NB4 (cell line): ENCODE measurements at places on chromosomes 4 and X.
A peak's percentile ranks its signal among the peaks of the same experiment; 100 is the strongest.

DNA sequence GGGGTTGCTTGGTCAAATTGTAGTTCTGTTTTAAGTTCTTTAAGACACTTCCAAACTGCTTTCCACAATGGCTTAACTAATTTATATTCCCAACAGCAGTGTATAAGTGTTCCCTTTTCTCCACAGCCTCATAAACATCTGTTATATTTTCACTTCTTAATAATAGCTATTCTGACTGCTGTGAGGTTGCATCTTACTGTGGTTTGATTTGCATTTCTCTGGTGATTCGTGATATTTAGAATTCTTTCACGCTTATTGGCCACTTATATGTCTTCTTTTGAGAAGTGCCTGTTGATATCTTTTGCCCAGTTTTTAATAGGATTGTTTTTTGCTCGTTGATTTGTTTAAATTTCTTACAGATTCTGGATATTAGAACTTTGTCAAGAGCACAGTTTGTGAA is 278.6 kb upstream of the ITM2A start:
- DNase-seq: no peak

- peak; percentile 17 for DNase-seq
These were observed 291 bp upstream of the NBDY start for GRCh38 chrX:56728752-56729151.

DNA sequence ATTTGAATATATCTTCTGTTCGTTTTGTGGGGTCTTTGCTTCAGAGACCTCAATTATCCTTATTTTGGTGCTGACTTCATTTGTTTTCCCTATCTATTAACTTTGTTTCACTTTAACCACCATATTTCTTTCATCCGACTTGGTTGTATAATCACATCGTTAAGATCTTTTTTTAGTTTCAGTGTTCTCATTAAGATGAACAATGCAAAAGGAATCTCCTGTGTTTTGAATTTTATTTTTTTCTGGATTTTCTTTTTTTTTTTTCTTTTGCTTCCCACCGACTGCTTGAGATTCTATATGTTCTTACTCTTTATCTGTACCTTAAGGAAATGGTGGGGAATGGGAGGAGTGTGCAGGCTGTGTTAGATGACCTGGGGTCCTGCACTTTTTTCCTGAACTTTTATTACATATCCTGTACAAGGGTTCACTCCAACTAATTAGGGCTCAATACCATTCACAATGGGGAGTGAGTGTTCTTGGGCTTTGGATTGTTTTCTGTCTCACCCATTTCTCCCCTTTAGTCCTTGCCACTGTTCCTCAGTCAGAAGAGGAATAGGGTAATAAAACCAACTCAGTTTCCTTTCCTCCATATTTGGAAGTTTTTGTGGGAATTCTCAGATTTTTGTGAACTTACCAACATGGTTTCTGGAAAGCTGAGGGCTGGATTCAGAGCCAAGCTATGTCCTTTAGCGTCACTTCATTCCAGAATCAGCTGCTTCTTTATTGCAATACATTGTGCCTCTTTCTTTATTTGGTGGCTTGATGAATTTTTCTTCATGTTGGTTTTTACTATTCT is 43.2 kb upstream of the BMPR1B start:
- DNase-seq: no peak

- DNase-seq: no peak
These were observed 146.1 kb downstream of the CBR4 start for GRCh38 chr4:168863719-168864647.

DNA sequence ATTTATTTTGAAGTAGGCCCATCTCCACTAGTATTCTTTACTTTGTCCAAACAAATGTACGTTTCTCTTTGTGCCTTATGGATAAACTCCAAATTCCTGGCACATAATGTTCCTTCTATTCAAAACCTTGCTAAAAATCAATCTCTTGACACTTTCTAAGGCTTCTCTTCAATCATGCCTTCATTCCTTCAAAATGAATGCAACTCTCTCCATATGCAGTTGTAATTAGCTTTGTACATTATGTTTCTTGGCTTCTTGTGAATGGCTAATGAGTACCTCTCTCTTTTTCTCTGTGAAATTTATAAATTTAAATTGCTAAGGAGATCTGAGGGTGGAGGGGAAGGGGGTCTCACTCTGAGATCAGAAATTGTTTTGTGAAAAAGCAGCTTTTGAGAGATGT is 24.0 kb upstream of the ANK2 start:
- no peak for DNase-seq

DNA sequence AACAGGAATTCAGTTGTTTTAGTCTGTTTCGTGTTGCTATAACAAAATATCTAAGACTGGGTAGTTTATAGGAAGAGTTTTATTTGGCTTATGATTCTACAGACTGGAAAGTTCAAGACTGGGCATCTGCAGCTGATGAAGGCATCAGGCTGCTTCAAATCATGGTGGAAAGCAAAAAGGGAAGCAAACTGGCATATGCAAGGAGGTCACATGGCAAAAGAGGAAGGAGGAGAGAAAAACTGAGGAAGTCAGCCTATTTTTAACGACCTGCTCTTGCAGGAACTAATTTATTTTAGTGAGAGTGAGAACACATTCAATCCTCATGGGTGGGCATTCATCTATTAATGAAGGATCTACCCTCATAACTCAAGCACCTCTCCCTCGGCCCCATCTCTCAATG is 363.1 kb upstream of the HS3ST1 start:
- DNase-seq: peak; percentile 45

- no peak for DNase-seq
These were observed 462.8 kb downstream of the MID1IP1 start for GRCh38 chrX:39264023-39264422.

DNA sequence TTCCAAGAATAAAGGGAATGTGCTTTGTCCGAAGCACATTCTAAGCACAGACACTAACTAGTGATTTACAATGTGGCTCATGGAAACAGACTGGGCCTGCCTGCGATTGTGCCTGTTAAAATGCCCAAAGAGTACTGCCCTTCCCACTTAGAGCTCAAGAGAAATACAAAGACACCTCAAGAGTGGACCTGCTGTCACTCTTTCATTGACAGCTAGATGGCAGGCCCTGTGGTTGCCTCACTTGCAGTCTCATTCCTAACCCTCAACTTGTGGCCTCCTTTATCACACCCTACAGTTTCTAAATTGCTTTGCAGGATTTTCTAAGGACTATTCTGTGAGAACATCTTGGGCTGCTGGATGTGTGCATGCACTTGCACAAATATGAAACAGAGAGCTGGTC is 331.0 kb upstream of the EMCN start:
- peak; percentile 40 for DNase-seq

DNA sequence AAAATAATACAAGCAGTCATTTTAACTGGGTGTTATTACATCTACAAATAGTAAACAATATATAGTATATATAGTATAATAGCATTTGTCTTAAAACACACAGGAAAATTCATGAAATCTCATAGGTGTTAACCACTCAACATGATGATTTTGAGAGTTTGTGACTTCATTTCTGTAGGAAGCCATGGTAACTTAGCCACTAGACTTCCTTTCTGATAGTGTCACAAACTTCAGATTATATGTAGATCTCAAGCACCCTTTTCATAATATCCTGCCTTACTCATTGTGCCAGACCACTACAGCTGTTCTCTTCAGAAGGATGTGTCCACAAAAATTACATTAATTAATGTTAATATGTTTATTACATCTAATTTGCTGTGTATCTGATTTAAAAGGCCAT is 1250.6 kb downstream of the ADGRL3 start:
- no peak for DNase-seq

- no peak for DNase-seq
These were observed 70.4 kb downstream of the BEX3 start for GRCh38 chrX:103446665-103447302.

GRCh38 chr4:36222702-36223101 is 21.6 kb downstream of the ARAP2 start:
- no peak for DNase-seq

DNA sequence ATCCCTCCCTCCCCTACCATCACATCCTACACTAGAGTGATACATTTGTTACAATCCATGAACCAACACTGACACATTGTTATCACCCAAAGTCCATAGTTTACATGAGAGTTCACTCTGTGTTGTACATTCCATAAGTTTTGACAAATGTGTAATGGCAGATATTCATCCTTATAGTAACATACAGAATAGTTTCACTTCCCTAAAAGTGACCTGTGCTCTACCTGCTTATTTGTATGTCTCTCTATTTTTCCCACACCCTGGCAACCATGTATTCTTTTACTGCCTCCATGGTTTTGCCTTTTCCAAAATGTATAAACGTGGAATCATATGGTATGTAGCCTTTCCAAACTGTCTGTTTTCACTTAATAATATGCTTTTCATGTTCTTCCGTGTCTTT is 42.2 kb upstream of the HPGD start:
- no peak for DNase-seq

DNA sequence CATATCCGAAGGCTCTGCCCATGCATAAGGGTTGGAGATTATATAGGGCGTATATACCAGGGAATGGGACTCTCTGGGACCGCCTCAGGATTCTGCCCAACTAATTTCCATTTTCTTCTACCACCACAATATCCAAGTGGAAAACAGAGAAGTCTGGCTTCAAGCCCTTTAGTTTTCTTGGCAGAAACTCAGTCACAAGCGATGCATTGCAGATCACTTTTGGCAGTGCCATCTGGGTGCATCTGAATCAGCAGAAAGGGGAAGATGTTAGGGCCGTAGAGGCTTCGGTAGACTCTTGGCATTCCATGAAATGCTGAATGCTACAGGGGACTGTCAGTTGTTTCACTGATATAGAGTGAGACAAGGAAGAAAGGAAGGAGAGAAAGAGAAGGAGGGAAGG is 94.1 kb upstream of the FAM9B start:
- no peak for DNase-seq

GRCh38 chr4:166146806-166147540 is 273.9 kb downstream of the TLL1 start:
- DNase-seq: no peak

- DNase-seq: no peak
These were observed 15.4 kb downstream of the FAM9C start for GRCh38 chrX:13028871-13029636.

GRCh38 chr4:16411501-16412085 is 185.3 kb upstream of the TAPT1 start:
- no peak for DNase-seq

GRCh38 chr4:38078590-38079421 is 118.6 kb downstream of the PTTG2 start:
- DNase-seq: peak; percentile 69

- peak; percentile 76 for DNase-seq
These were observed 48.3 kb downstream of the STBD1 start for GRCh38 chr4:76354517-76355473.

DNA sequence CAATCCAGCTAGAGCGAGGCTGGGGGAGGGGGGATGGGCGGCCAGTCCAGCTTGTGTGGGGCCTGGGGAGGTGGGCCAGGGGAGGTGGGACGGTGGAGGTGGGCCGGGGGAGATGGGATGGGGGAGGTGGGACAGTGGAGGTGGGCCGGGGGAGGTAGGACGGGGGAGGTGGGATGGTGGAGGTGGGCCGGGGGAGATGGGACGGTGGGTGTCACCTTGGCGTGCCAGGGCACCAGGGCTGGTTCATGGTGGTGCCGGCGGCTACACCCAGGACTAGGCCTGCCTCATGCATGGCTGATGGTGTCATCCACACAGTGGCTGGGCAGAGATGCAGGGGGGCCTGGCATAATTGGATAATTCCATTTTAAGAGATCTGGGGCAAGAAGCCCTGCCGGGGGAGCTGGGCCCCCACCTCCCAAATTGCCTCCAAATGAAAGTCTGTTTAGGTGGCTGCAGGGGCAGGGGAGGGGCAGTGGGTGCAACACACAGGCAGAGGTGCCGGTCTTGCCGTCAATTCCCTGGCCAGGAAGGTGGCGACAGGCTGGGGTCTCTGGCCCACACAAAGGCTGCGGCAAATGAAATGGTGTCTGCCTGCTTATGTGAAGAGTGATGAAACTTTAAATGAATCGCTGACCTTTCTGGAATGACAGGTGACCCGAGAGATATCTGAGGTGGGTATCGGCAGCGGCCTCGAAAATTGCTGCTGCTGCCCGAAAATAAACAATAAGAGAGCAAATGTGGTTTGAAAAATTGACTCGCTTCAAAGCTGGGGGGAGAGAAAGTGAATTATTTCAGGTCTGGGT is 82.1 kb downstream of the FAM53A start:
- DNase-seq: no peak

GRCh38 chr4:13982010-13982409 is 354.5 kb upstream of the BOD1L1 start:
- peak; percentile 30 for DNase-seq

DNA sequence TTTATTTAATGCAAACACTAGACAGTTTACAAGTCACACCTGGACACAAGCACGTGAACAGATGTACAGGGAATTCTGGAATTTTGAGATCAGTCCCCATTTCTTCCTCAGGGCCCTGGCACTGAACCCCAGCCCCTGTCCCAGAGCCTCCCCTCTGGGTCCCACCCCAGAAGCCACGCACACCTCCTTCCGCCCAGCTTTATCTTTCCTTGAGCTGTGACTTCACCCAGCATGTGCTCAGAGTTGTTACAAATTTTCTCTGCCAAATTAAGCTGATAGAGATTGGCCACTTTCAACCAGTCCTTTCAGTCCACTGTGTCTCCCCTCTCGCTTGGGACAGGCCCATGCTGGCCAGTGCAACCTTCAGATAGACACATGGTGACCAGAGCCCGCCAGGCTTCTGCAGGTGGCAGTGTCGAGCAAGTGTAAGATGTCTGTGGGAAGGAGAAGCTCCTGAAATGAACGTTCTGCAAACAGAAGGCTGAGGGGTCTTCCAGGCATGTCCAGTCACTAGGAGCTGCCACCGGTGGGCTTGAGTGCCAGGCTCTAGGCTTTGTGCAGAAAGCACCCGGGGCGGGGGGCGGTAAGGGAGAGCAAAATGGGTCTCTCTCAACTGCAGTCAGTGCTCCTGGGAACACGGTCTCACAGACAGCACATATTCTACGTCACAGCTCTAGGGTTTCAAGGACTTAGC is 73.3 kb downstream of the MTMR1 start:
- DNase-seq: peak; percentile 70

DNA sequence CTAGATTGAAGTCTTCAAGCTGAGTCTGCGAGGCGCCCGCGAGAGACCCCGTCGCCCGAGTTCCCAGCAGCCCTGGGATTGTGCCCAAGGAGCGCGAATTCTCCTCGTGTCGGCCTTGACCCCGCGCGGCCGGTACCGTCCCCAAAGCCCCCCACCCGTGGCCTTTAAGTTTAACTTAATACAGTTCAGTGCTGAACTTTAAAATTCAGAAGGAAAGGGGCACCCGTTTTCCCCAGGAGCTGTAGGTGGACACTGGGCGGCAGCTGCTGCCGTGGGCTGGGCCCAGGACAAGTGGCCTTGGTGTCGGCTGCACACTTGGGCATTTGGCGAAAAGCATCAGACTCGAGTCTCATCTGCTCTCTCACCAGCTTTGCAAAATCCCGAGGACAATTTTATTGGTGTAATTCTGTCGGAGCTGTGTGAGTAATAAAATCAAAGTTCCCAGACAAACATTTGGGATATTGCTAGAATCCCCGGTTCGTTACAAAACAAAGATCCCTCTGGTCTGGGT is 634 bp downstream of the CWH43 start:
- DNase-seq: no peak

- no peak for DNase-seq
These were observed 166.4 kb upstream of the AFF2 start for GRCh38 chrX:148333989-148334388.
